ENCODE measurements at places on chromosomes 3 and 15.

DNA sequence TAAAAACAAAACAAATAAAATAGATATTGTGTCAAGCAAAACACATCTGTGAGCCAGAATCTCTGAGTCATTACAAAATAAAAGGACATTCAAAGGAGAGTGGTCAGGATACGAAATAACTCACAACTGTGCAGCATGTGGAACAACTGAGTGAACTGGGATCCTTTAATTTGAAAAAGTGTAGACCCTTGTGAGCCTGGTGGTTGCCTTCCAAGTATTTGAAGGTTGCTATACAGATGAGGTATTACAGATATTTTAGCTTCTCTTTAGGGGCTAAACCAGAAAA is 26.7 kb downstream of the KCNMB2 start:
- no peak for DNase-seq

DNA sequence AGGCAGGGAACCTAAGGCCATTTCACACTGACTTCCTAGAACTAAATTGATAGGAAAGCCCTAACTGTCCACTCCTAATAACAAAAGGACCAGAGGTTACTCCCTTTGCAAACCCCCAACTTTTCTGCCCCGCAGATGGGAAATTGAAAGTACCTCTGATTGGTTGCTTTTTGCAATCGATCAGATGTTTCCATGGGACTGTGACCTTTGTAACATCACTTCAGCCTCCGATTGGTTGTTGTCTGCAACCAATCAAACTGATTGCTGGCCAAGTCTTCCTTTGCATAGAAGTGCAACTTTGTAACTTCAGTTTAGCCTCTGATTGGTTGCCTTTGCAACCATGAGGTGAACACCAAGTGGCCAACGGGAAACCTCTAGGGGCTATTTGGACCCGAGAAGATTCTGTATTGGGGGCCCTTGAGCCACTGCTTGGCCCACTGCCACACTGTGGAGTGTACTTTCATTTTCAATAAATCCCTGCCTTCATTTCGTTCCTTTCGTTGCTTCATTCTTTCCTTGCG is 11.3 kb upstream of the KNL1 start:
- DNase-seq = no peak

DNA sequence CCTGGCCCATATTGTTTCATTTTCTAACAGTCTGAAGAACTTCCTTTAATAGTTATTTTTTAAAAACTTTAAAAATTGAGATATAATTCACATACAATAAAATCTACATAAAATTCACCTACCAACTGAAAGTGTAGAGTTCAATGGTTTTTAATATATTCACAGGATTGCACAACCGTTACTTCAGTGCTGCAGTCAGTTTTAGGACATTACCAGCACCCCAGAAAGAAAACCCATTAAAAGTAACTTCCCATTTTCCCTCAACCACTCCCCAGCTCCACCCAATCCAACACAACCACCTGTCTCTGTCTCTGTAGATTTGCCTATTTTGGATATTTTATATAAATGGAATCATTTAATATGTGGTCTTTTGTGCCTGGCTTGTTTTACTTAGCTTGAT is 29.6 kb downstream of the MGA start:
- no peak for DNase-seq

GRCh38 chr15:45869034-45869668 is 234.3 kb downstream of the SQOR start:
- DNase-seq = no peak

DNA sequence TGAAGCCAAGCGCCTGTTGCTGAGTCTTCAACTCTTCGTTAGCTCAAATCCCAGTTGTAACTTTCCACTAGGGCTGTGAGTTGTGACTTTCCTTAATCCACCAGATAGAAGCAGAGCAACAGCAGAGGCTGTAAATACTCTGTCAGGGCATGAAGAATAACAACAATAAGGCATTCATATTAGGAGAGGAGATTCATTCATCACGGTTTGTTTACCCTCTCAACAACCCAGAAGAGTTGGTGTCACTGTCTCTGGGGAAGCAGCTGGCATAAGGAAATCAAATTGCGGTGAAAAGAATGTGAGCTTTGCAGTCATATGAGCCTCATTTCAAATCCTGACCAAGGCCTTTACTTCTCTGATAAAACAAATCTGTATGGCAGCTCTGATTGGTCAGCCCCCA is 184.8 kb downstream of the SHQ1 start:
- DNase-seq = no peak

GRCh38 chr3:143433787-143434378 is 314.3 kb downstream of the CHST2 start:
- peak; percentile 13 for DNase-seq

GRCh38 chr3:54866251-54866650 is 61.6 kb downstream of the LRTM1 start:
- no peak for DNase-seq

GRCh38 chr3:36206956-36207580 is 173.2 kb upstream of the STAC start:
- DNase-seq = no peak

DNA sequence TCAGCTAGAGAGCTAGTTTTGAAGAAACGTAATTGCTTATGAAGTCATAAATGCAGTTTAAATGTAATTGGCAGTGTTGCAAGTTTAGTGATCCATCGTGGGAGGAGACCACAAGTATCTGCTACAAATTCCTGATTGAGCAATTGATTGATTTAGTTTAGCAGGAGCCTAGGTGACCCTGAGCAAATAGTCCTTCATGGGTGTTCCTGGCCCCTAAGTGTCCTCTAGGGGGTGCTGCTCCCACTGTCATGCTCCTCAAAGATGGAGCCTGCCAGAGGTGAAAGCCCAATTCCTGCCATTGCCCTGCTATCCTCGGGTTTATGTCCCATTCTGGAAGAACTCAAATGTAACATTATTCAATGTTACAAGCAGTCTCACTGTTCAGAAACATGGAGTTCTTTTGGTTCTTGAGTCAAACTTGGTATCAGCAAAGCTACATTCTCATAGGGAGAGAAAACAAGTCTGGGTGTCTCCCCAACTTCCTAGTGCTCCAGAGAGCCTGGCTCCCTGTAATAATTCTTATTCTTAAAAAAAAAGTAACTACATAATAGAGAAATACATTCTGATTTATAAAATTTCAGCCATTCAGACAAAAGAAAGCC is 29.8 kb upstream of the SENP5 start:
- DNase-seq = peak; percentile 20

DNA sequence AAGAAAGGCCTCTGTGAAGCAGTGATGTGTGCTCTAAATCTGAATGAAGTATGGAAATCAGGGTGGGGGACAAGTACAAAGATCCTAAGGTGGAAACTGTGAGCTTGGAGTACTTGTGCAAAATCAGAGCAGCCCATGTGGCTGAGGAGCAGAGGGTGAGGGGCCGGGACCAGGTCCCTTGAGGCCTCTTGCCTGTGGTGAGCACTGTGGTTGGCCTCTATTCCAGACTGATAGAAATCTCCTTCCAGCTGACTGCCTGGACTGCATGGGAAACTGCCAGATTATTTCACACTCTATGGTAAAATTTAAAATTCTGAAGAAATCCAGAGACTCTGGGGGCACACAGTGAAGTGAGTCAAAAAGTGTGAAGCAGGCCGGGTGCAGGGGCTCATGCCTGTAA is 81.4 kb downstream of the TM4SF4 start:
- DNase-seq = no peak

- no peak for DNase-seq
Observed at GRCh38 chr3:185637388-185637787, 51.3 kb downstream of the SENP2 start.

DNA sequence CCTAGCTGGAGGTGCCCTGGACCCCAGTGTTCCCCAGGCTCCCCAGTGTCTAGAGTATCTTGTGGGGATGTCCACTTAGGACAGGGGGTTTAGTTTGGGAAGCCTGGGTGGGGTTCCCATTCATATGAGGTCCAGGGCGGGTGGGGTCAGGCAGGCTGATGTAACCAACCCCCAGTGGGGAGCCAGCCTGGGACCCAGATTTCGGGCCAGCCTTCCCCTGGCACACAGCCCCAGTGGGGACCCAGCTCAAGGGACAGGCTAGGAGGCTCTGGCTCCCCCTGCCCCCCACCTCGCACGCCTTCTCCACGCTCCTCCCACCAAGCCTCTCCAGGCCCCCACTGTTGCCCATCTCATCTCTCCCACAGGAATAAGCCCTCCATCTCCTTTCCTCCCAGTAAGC is 323.5 kb downstream of the UACA start:
- DNase-seq = no peak

- DNase-seq = no peak
Observed at GRCh38 chr3:124333931-124334640, 342.2 kb upstream of the ROPN1 start.

GRCh38 chr3:177197727-177198460 is 612 bp upstream of the TBL1XR1 start:
- DNase-seq = no peak

DNA sequence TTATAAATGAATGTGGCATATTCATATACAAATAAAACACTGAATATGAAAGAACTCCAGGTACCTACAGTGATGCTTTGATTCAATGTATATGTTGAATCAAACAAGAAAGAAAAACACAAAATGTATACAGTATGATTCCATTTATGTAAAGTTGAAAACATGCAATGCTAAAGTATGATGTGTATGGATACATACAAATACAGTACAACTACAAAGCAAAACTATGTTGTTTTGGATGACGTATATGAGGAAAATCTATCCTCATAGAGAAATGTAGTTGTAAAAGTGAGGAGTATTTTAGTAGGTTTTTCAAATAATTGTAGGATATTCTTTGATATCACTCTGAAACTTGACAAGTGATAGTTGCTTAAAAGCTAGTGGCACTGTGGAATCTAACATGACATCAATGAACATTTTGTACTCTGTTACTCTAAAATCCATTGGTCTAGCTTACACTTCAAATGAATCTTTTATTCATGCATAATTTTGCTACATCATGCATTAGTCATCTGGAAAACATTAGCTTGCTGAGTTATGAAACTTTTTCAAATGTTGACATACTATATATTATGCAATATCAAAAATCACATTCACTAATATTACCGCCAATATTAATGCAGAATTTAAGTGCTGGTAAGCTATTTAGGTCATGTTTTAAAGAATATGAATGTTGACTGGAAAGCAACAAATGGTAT is 278.1 kb upstream of the CHRNA7 start:
- no peak for DNase-seq

DNA sequence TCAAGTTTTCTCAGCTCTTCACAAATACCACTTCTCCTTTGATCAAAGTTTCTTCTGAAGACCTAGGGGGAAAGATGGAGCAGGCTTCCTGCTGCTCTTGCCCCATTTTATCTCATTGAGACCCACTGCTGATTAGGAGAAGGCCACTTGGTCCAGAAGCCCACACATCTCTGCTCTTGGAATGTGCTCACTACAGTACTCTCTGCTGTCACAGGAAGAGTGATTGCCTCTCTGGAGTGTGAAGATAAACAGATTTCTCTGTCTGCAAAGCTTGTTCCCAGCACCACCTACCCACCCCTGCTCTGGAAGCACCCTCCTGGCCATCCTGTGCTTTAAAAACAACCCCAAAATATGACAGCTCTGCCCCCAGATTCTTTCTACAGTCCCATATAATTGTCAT is 41.3 kb upstream of the PRTG start:
- no peak for DNase-seq

GRCh38 chr15:74783072-74783807 is 1.4 kb downstream of the CSK start:
- DNase-seq = no peak

GRCh38 chr3:81666502-81667121 is 94.8 kb downstream of the GBE1 start:
- peak; percentile 8 for DNase-seq

- DNase-seq = no peak
Observed at GRCh38 chr3:46612324-46612723, at the start of gene FAM240A. FAM240A (plus strand) TSS chr3:46612525; CDS start chr3:46612684, 159 bp downstream.

DNA sequence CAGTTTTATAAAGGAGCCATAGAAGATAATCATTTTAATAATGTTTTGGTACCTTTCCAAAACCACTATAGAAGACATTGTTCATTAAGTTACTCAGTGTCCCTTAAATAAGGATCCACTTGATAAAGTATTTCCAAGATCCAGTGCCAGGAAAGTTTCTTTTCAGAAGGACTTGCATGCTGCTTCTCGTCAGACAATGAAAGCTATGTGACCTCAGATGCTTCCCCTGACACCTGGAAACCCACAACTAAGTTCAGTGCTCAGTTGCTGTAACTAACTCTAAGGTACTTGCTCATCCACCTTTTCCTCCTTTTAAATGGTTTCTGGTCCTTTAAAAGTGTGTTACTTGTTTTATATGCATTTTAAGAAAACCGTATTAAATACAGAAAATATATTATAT is 7.3 kb downstream of the SSR3 start:
- DNase-seq = no peak

- DNase-seq = no peak
Observed at GRCh38 chr3:188151438-188151837, 2.5 kb upstream of the LPP start.

GRCh38 chr3:43455233-43455632 is 166.6 kb downstream of the ANO10 start:
- peak; percentile 89 for DNase-seq

DNA sequence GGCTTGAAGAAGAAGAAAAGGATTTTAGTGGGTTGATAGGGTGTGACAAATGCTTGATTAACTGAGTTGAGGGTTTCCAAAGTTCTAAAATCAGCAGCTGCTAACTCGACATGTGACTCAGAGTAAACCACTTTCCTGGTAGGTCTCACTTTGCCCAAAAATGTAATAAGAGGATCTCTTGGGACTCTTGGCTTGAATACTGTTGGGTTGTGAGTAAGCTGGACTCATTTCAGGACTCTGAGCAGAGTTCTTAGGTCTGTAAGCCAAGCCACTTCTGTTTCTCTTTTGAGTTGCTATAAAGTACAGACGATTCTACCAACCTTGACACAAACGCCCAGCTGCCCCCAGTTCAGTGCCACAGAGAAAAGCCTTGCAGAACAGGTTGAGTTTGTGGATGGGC is 241.1 kb downstream of the ZNF621 start:
- DNase-seq = no peak

- no peak for DNase-seq
Observed at GRCh38 chr3:61730056-61730455, 168.7 kb downstream of the PTPRG start.

- peak; percentile 34 for DNase-seq
Observed at GRCh38 chr15:81265944-81266775, 57.8 kb downstream of the STARD5 start.

DNA sequence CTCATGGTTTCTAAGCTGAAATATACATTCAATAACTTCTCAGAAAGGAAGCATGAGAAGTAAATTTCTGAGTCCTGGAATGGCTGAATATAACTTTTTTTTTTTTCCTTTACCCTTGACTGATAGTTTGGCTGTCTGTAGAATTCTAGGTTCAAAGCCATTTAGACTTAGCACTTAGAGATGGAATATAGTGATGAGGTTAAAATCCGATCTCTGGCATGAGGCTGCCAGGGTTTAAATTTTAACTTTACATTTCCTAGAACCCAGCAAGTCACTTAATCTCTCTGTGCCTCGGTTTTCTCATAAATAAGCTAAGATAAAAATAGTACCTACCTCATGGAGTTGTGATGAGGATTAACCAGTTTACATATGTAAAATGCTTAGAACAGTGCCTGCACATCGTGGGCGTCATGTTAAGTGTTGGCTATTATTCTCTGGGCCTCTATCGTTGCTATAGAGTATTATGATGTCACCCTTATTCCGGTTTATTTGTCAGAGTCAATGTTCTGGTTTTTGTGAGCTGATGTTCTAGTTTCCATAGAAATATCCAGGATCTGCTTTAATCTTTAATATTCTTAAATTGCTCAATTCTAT is 199.8 kb upstream of the TLE3 start:
- no peak for DNase-seq

GRCh38 chr3:159643406-159643805 is 345.2 kb upstream of the IL12A start:
- no peak for DNase-seq

Data from RCC 7860 (cell line).